ENCODE measurements at places on chromosomes 2 and 18. TPM values are rescaled to one million over a fixed set of nuclear protein-coding genes. Genes with fewer than 3 reads are reported as not detected.

The GALNT3 gene
- total RNA-seq = 0.08 TPM

- DNase-seq = peak; percentile 63
Observed at GRCh38 chr2:190407662-190408537, at the start of gene MFSD6. Gene MFSD6, plus strand, starts transcription at chr2:190408355. Its CDS starts 27,675 bp downstream, at chr2:190436030.

DNA sequence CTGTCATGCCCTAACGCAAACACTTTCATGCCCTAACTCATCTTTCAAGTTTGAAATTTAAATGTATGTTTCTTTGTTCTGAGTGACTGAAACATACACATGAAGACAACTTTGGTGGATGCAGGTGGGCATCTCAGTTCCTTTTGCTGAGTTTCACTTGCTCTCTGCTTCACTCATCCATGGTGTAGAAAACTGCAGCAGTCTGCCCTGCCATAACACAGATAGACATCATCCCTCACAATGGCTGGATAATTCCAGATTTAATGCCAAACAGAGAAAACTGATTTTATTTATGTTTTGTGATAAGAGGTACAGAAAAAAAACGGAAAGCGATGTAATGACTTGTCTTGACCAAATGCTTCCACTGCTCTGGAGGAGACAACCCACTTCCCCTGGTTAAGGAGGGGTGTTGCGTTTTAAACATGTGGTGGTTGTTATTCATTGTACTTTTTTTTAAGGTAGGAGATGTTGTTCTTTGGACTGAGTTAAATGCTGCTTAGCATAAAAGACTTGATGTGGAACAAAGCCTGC, 70.4 kb downstream of the RHBDD1 start:
- DNase-seq = no peak

DNA sequence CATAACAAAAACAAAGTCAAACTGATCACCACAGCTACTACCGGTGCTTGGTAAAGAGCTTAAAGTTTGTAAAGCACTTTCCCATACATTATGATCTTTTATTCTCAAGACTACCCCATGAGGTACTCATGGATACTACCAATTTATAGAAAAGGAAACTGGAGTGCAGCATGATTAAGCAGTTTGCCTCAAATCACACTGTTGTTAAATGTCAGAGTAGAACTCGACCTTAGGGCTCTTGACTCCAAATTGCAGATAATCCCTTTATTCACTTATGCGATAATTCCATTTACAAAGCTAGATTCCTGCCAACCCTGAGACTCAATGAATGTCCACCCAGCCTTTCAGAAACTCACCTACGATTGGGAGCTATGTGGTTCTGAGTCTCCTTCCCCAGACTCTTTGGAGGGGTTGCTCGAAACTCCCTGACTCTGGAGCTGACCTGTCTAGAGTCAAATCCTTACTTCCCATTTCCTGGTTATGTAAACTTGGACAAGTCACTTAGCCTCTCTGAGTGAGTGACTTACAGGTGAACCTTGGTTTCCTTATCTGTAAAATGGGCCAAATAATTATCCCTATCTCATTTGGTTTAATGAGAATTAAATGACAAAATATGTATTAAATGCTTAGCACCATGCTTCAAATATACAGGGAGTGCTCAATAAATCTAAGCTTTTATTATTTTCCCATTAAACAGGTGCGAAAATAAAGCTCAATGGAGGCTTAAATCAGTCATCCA, 47.4 kb downstream of the PSD4 start:
- no peak for DNase-seq

DNA sequence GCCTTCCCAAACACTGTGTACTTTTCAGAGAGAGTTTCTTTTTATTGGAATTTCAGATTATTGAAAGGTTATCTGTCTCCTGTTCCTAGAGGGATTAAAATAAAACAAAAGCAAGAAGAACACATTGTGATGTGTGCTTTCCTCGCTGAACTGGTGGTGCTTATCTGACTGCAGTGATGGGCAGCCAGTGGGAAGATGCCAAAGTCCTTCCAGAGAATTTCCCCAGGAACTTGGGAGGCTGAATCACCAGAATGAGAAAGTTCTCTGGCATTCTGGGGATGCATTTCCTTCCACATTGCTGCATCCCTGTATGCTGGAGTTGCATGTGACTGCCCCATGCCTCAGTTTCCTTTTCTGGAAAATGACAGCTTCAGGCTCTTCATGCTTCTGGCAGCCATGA, 53.9 kb upstream of the SEC11C start:
- DNase-seq = no peak
